NCI-H1436 (cell line): ENCODE measurements at places on chromosomes 13 and 19.

GRCh38 chr19:55390461-55390880 is 4.7 kb downstream of the RPL28 start:
- no peak for DNase-seq

GRCh38 chr13:110307767-110308655 is 927 bp downstream of the COL4A2 start:
- no peak for DNase-seq

- no peak for DNase-seq
Measured at GRCh38 chr19:29450306-29450705, 75.5 kb upstream of the VSTM2B start.

GRCh38 chr13:41196620-41197019 is 2.3 kb upstream of the KBTBD7 start:
- DNase-seq, result no peak

- DNase-seq, result no peak
Measured at GRCh38 chr13:71291842-71292146, 575.2 kb downstream of the DACH1 start.

DNA sequence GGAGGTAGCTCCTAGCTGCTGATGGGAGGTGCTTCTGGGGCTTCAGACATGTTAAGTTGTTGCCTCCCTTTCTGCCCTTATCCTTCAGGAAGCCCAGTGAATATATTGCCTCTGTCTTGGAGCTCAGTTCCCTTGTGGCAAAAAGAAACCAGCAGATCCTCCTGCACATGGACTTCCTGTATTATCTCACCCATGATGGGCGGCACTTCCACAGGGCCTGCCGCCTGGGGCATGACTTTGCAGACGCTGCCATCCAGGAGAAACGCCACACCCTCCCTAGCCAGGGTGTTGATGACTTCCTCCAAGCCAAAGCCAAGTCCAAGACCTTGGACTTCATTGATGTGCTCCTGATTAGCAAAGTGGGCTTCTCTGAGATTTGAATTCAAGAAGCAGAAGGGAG is 6.0 kb upstream of the CYP4F12 start:
- DNase-seq, result no peak

DNA sequence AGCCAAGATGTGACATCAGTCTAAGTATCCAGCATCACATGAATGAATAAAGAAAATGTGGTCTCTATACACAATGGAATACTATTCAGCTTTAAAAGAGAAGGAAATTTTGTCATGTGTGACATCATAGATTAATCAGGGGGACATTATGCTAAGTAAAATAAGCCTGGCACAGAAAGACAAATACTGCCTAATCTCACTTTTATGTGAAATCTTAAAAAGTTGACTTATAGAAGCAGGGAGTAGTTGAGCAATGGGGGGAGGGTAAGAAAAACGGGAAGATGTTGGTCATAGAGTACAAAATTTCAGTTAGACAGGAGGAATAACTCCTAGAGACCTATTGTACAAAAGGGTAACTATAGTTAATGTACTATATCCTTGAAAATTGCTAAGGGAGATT is 10.4 kb upstream of the LCP1 start:
- DNase-seq, result no peak

DNA sequence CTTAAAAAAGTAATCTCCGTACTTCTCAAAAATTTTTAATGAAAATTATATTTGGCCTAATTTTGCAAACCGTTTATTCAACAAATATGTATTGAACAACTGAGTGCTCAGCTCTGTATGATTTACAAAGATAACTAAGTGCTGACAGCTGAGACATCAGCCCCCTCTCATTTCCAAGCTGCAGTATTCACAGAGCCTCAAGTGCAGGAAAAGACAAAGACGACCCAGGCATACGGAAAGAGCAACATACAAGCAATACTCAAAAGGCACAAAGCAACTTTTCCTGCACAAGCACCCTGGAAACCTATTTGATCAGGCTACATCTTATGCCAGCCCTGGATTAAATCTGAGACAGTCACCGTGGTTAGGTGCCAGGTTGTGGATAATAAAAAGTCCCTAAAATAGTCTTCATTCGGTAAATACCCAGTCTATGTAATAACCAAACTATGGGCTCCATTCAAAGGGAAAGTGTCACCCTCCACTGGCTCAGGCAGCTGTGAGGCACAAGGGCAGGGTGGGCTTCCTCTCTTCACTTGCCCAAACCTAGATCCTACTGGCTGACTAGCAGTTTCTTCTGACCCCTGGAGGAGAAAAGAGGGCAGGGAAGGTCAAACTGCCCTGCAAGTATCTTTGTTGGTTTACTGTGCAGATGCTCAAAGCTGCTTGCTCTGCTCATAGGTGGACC is 65.5 kb downstream of the TBC1D4 start:
- no peak for DNase-seq

- no peak for DNase-seq
Measured at GRCh38 chr13:95267662-95268342, 33.4 kb downstream of the ABCC4 start.

- DNase-seq, result no peak
Measured at GRCh38 chr19:4369888-4370260, 26.5 kb downstream of the MPND start.

GRCh38 chr19:6649185-6649584 is 20.8 kb downstream of the TNFSF14 start:
- DNase-seq, result no peak

- DNase-seq, result no peak
Measured at GRCh38 chr19:58252102-58252685, 23.5 kb downstream of the ZNF544 start.

DNA sequence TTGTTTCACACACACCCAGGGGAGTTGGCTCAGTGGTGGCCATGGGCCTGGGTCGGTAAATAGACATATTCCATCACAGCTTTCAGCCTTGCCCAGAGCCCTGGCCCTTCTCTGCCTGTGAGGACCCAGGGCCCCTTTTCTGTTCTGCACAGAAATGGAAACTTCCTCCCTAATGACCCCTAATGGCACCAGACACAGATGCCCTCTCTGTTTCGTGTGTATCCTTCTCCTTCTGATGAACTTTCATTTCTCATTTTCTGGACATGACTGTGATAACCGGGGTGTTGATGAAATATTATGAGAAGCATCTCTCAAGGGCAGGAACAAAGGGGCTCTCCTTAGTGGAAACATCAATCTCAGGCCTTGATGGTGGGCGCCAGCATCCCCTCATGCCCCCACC is 12.8 kb downstream of the LILRA1 start:
- no peak for DNase-seq

DNA sequence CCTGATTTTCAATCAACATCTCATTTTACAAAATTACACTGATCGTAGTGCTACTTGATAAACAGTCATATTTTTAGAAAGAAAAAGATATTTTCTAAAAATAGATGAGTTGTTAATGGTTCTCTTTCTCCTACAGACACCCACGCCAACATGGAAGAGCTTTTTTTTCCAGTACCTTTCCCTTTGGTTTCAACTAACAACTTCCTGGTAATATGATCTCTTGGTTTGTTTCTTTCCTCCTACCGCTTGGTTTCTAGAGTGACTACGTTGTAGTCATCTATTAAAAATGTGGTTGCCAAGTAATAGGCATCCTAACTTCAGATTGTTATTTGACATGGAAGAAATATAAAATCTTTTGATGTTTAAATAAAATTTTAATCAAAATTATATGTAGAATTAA is 189.0 kb downstream of the LACC1 start:
- DNase-seq, result no peak

DNA sequence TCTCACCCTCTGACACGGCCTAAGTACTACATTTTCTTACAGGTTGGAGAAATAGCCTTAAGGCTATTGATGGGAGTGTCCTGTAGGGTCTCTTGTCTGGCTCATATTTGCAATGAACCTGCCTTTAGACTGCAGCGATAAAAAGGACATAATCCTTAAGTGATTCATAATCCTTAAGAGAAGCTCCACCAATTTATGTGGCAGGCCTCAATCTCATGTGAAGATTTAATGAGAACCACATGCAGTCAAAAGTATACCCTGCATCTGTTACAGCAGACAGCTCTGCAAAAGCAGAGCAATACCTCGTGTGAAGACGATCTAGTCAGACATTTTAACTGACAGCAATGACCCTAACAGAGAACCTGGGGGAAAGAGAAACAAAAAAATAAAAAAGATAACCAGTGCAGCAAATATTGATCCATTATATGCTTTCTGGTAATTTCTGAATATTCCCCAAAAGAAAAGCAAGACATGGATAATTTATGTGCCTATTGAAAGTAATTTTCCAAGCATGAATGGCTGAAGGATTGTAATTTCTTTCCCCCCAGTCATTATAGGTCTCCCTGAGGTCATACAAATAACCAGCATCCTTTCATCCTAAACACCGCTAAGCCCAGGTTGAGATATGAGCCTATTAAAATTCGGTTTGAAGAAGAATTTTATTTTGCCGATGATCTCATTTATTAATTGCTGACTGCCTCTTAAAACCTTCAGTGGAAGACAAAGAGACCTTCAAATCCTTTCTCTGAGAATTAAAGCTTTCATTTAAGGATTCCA is 321.8 kb upstream of the NBEA start:
- DNase-seq, result no peak

DNA sequence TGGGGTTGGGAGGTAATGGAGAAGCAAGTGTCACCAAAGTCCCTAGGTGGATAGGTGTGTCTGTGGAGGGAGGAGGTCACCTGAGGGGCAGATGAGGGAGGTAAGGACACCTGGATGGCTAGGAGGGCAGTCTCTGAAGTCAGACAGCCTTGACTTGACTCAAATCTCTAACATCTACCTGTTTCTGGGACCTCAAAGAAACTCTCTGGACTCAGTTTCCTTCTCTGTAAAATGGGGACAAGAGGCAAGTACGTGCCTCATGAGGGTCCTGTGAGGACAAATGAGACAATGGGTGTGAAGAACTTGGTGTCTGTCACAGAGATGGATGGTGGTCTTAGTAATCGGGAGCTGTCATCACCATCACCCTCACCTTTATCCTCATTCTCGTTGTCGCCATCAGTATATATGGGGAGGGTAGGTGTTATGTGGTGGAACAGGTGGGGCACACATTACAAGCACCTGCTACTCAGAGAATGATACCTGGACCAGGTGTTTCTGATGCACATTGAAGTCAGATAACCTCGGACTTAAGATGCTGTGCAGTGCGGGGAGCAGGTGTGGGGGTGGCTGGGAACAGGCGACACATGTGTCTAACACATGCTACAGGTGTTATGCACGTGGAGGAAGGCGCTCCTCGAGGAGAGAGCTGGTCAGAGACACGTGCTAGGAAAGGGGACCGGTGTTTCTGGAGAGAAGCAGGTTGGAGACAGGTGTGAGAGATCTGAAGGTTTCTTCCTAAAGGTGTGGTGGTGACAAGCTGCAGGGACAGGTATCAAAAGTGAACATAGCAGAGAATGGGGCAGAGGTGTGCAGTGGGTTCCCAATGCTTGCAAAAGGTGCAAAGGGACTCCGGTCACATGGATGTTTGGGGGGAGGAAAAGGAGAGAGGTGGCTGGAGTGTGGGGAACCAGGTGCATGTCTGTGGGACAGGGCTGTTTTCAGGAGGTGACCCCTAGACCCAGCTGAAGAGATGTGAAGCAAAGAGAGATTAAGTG is 3.8 kb downstream of the ERFL start:
- no peak for DNase-seq

DNA sequence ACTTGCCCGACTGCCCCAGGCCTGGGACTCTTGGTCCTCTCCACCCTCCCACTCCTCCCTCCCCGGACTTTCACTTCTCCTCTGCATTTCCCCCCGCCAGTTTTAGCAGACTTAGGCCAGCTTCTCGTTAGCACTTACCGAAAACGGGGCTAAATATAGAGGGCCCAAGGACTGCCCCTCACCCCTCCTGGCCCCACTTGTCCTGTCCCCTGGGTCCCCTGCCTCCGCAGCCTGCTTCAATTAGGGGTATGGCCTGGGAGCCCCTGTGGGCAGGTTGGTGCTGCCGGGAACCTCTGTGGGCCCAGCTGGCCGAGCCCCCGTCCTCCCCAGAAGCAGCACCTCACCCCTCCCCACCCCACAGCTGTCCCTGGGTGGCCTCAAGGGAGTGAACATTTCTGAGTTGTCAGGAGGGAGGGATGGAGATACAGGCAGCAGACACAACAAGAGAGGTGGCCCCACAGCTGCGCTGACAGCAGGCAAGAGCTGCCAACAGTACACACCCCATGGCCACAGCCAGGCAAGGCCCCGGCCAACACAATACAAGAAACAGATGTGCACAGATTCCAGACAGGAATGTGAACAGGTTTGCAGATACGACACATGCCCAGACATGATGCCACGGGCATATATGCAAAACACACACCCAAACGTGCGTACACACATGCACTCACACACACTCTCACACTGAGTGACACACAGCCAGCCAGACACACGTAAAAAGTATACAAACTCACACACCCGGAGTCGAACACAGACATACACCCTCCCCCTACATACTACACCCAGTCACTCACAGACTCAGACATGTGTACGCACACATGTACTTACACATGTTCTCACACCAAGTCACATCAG is 2.6 kb downstream of the POU2F2 start:
- no peak for DNase-seq

DNA sequence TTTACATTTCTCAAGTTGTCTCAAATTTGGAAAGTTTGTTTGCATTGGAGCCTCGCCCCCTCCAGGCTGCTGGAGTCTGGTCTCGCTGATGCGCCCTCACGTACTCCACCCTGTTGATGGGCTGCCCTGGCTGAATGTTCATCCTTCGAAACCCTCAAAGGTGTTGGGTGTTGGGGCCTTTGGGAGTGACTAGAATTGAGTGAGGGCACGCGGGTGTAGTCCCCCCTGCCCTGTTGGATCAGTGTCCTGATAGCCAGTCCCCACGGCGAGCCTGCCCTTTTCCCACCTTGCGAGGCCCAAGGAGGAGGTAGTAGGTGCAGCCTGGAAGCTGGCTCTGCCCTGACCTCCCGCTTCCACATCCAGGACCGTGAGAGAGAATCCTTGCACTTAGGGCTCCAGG is 14.8 kb downstream of the TFDP1 start:
- no peak for DNase-seq

DNA sequence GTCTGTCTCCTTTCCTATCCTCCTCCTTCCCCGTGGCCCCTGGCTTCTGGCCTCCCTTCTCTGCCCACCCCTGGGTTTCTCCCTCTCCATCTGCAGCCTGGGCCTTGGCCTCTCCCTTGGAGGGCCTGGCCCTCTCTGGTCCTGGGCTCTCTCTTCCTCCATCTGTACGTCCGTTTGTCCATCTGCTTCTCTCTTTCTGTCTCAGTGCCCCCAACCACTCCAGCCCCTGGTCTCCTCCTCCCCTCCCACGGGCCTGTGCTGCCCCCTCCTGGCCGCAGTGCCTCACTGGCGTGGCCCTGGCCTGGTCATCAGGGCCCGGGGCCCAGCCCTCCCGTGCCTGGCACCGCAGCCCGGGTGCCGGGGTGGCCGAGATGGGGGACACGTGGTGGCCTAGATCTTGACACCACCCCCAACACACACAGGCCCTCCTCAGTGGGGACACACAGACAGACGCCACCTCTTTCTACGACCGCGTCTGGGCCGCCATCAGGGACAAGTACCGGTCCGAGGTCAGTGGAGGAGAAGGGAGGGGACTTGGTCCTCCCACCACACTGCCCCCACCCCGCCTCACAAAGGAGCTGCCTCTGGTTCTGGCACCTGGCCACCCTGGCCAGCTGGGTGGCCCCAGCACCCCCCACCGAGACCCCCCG is 11.3 kb downstream of the PRKCSH start:
- DNase-seq, result no peak
